ENCODE measurements at places on chromosomes 13 and 19. TPM values are rescaled to one million over a fixed set of nuclear protein-coding genes. Genes with fewer than 3 reads are reported as not detected.
A peak's percentile ranks its signal among the peaks of the same experiment; 100 is the strongest.

DNA sequence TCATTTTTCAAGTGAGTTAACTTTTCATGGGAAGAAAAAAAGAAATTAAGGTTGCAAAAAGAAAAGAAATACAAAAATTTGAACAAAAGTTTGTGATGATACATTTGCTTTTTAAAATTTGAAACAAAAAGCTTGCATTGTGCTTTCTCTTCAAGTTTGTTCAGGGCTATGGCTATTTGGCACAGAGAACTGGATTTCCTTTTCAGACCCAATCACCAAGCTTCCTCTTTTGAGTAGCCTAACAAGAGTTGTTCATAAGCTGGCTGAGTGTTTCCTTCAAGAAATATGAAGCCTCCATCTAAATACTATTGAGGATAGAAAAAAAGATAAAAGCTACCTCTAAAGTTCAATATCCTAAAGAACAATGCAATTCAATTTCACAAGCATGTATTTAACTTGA lies 787.8 kb downstream of the LIG4 start:
- no peak overlapping the region for H3K4me3 ChIP-seq
- H3K27ac ChIP-seq, result no peak overlapping the region
- H3K4me1 ChIP-seq, result no peaks in the 10 kb centered on the region
- DNase-seq, result no peak

DNA sequence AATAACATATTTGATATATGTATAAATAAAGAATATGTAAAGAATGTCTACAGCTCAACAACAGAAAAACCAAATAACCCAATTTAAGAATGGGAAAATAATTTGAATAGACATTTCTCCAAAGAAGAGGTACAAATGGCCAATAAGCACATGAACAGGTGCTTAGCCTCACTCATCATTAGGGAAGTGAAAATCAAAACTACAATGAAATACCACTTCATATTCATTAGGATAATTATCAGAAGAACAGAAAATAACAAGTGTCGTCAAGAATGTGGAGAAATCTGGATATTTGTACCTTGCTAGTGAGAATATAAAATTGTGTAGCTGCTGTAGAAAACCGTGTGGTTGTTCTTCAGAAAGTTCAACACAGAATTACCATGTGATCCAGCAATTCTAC lies 8.4 kb upstream of the SUPT20H start:
- no peak overlapping the region for H3K27ac ChIP-seq
- H3K4me3 ChIP-seq, result no peak overlapping the region
- H3K36me3 ChIP-seq, result no peaks in the 10 kb centered on the region
- no peak for DNase-seq

GRCh38 chr13:25571237-25571636 lies 199.5 kb downstream of the ATP8A2 start:
- H3K4me3 ChIP-seq, result no peak overlapping the region
- no peaks in the 10 kb centered on the region for H3K36me3 ChIP-seq
- no peaks in the 10 kb centered on the region for H3K4me1 ChIP-seq
- no peak for DNase-seq
- no peaks in the 10 kb centered on the region for H3K27me3 ChIP-seq

DNA sequence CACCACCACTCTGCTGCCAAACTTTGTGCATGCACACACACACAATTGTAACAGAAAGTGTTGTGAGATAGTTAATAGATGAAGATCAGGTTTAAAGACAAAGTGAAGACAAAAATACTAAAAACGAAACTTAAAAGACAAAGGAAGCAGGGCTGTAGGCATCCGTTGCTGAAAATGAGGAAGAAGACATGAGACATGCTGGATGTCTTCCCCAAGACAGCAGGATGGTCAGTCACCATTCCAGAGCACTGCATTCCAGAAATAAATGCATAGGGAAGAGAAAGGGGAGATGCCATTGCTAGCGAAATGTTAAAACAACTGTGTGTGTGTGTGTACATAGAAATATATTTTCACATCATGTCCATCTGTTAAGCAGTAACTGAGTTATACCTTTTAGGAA lies 520.1 kb downstream of the SUCLA2 start:
- H3K4me1 ChIP-seq, result no peaks in the 10 kb centered on the region
- peak overlapping the region; percentile 76 for H3K27ac ChIP-seq
- H3K4me3 ChIP-seq, result no peak overlapping the region
- H3K36me3 ChIP-seq, result no peaks in the 10 kb centered on the region

CASP14 gene
- not detected for polyA plus RNA-seq

- no peak overlapping the region for H3K27ac ChIP-seq
- H3K27me3 ChIP-seq, result no peaks in the 10 kb centered on the region
- peaks cover 8% of the 10 kb centered on the region for H3K36me3 ChIP-seq
- no peak overlapping the region for H3K4me3 ChIP-seq
- DNase-seq, result no peak
Observed at GRCh38 chr13:23797276-23797903, 91.8 kb downstream of the MIPEP start.

- H3K27me3 ChIP-seq, result no peaks in the 10 kb centered on the region
- no peaks in the 10 kb centered on the region for H3K4me1 ChIP-seq
- H3K4me3 ChIP-seq, result no peak overlapping the region
Observed at GRCh38 chr19:2511991-2512390, 36.1 kb downstream of the GADD45B start.

KLK8 gene
- polyA plus RNA-seq, result not detected

DNA sequence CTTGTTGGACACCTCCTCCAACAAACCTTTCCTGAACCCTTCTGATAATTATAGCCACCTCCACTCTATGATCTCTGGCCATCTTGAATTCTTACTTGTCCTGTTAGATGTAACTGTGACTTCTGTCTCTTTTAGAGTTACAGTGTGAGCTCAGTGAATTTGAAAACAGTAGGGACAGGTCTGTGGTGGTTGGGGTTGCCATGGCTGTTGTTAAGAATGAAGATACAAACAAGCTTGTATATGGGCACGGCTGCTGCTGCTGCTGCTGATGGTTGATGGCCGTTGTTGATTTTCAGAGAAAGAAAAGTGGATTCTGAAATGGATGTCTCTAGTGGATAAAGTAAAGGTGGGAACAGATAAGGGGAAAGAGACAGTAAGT lies 101.5 kb downstream of the STARD13 start:
- no peak for DNase-seq
- peaks cover 48% of the 10 kb centered on the region for H3K4me1 ChIP-seq
- no peak overlapping the region for H3K4me3 ChIP-seq
- peak overlapping the region; percentile 63 for H3K27ac ChIP-seq

SPACA7 gene
- not detected for polyA plus RNA-seq

CCNA1 gene
- polyA plus RNA-seq, result 0.21 TPM

GRCh38 chr13:20544201-20544923 lies 18.7 kb upstream of the CRYL1 start:
- no peak overlapping the region for H3K4me3 ChIP-seq
- no peaks in the 10 kb centered on the region for H3K4me1 ChIP-seq
- DNase-seq, result no peak
- no peaks in the 10 kb centered on the region for H3K27me3 ChIP-seq
- H3K36me3 ChIP-seq, result no peaks in the 10 kb centered on the region

DNA sequence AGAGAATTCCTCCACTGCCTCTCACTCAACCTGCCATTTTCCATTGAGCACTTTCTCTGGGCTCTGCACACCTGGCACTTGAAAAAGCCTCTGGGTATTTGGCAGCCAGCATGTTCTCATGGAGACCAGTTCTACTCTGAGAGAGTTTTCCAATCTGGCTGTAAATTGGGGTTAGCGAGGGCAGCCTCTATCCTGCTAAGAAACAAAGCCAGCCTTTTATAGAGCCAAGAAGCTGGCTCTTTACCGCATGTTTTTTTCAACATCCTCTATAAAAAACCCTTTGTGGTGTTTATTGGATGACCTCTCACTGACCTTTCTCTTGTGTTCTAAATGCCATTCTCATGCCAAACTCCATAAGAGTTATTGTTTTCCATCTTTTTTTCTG lies 52.6 kb upstream of the RCBTB2 start:
- H3K27ac ChIP-seq, result no peak overlapping the region
- no peak for DNase-seq
- no peak overlapping the region for H3K4me3 ChIP-seq
- H3K4me1 ChIP-seq, result peaks cover 4% of the 10 kb centered on the region

DNA sequence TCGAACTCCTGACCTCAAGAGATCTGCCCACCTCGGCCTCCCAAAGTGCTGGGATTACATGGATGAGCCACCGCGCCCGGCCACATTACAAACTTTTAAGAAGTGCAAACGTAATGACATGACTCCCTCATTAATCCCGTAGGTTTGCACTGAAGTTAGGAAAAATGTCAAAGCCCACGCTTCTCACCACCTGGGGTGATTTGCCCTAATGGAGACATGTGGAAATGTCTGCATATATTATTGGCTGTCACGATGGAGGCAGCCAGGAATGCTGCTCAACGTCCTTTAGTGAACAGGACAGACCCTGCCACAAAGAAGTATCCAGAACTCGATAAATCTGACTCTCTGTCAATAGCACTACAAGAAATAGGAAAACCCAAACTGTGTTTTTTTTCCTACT lies 21.0 kb downstream of the NLRP9 start:
- no peaks in the 10 kb centered on the region for H3K4me1 ChIP-seq
- no peak overlapping the region for H3K4me3 ChIP-seq
- H3K27me3 ChIP-seq, result peaks cover 55% of the 10 kb centered on the region
- H3K36me3 ChIP-seq, result no peaks in the 10 kb centered on the region
- H3K27ac ChIP-seq, result no peak overlapping the region

GRCh38 chr19:44841231-44841630 lies 4.9 kb upstream of the NECTIN2 start:
- H3K4me3 ChIP-seq, result no peak overlapping the region
- no peak overlapping the region for H3K27ac ChIP-seq
- no peaks in the 10 kb centered on the region for H3K36me3 ChIP-seq
- H3K4me1 ChIP-seq, result peaks cover 3% of the 10 kb centered on the region
- no peak for DNase-seq
- peaks cover 18% of the 10 kb centered on the region for H3K27me3 ChIP-seq

DNA sequence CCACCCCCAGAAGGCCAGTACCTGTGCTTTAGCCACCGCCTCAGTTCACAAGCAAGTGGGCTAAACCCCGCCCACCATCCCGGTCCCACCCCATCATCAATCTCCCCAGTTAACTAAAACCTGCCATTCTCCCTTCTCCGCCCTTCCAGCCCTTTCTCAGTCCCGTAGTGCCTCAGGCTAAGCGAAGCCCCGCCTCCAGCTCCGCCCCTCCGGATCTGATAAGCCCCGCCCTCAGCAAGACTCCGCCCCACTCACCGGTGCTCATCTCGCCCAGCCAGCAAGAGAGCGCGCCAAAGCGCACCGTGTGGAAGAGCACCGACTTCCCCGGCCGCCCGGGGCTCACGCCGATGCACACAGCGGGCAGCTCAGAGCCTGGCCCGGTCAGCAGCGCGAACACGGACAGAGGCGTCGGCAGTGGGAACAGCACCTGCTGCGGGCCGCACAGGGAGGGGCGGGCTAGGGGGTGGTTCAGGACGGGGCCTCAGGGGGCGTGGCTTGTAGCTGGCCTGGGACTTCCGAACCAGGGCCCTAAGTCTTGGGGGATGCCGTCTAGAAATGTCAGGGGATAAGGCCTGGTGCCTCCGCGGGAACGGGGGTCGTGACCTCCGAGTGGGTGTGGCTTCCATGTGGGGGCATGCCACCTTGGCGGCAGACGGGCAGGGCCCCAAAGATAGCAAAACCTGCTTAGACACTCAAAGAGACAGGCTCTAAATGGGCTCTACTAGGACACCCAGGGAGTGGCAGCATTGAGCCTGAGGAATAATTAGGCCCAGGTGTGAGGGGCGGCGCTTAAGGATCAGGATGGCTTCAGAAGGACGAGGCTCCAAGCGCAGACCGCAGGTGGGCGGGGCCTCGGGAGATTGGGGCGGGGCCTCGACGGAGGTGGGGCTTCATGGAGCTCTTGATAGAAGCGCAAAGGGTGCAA lies 21.4 kb downstream of the MAP4K1 start:
- H3K27me3 ChIP-seq, result no peaks in the 10 kb centered on the region
- H3K36me3 ChIP-seq, result no peaks in the 10 kb centered on the region
- no peaks in the 10 kb centered on the region for H3K4me1 ChIP-seq
- peak overlapping the region; percentile 27 for H3K4me3 ChIP-seq
- no peak overlapping the region for H3K27ac ChIP-seq
- peak; percentile 88 for DNase-seq

DNA sequence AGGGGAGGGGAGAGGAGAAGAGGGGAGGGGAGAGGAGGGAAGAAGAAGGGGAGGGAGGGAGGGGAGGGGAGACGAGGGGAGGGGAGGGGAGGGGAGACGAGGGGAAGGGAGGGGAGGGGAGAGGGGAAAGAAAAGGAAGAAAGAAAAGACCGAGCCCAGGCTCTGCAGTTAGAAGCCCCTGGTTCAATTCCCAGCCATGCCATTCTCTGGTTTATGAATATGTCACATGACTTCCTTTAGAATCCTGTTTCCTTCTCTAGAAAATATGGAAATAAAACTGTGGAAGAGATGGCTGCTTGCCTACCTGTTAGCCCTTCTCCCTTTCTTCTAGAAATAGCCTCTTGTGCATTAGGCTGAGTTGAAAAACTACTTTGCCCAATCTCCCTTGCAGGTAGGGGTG lies 14.3 kb downstream of the TNNT1 start:
- no peaks in the 10 kb centered on the region for H3K36me3 ChIP-seq
- no peaks in the 10 kb centered on the region for H3K4me1 ChIP-seq
- H3K27me3 ChIP-seq, result peaks cover 9% of the 10 kb centered on the region
- no peak for DNase-seq
- H3K4me3 ChIP-seq, result no peak overlapping the region

GRCh38 chr13:80477661-80478443 lies 136.9 kb upstream of the SPRY2 start:
- no peak for DNase-seq
- no peak overlapping the region for H3K4me3 ChIP-seq
- no peak overlapping the region for H3K27ac ChIP-seq
- no peaks in the 10 kb centered on the region for H3K27me3 ChIP-seq

DNA sequence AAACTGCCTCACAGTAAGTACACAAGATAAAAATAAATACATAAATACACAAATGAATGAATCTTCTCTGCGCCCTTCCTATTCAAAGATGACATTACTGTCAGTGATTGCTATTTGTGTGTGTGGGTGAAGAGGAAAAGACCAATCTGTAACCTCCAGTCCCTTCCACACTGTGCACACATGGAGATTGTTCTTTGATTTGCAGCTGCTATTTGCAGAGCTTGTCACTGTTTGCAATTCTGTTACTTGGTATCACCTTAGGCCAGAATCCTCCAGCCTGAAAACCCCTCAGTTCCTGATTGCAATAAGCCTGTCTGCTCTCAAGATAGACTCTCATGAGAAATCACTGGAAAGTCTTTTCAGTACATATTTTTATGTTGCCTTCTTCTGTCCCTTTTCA lies 1314.9 kb downstream of the PCDH9 start:
- H3K4me3 ChIP-seq, result no peak overlapping the region
- H3K4me1 ChIP-seq, result peaks cover 24% of the 10 kb centered on the region
- H3K27ac ChIP-seq, result peak overlapping the region; percentile 70
- H3K27me3 ChIP-seq, result no peaks in the 10 kb centered on the region
- DNase-seq, result no peak

- no peaks in the 10 kb centered on the region for H3K4me1 ChIP-seq
- H3K27ac ChIP-seq, result no peak within 1 kb of the TSS
- peak within 1 kb of the TSS; percentile 50 for H3K4me3 ChIP-seq
- H3K27me3 ChIP-seq, result peaks cover 7% of the 10 kb centered on the region
Observed at GRCh38 chr19:8342684-8343482, at the start of gene KANK3. Gene KANK3, minus strand, starts transcription at chr19:8343262. Its CDS starts 5,434 bp downstream, at chr19:8337828.

- H3K27me3 ChIP-seq, result peaks cover 4% of the 10 kb centered on the region
- H3K4me3 ChIP-seq, result no peak overlapping the region
- no peaks in the 10 kb centered on the region for H3K36me3 ChIP-seq
- no peaks in the 10 kb centered on the region for H3K4me1 ChIP-seq
Observed at GRCh38 chr19:35518313-35518712, 4.9 kb upstream of the DMKN start.
